ENCODE measurements at places on chromosomes 4 and X.

- DNase-seq = no peak
Observed at GRCh38 chr4:2994917-2995316, 31.5 kb downstream of the GRK4 start.

DNA sequence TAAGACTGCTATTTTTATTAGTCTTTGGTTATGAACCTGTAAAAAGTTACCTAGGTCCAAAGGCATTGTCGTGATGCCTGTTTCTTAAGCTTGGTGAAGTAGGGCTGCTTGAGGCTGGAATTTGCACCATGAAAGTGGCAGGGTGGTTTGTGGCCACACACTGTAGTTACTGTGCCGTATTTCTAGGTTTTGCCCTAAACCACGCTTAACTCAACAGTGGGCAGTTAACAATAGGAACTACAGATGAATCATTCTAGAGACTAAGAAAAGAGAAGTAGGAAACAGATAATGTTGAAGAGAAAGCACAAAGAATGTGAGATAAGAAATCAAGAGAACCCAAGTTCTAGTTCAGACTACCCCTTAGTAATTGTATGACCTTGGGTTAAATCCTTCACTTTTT lies 11.5 kb downstream of the ETNPPL start:
- DNase-seq = no peak

DNA sequence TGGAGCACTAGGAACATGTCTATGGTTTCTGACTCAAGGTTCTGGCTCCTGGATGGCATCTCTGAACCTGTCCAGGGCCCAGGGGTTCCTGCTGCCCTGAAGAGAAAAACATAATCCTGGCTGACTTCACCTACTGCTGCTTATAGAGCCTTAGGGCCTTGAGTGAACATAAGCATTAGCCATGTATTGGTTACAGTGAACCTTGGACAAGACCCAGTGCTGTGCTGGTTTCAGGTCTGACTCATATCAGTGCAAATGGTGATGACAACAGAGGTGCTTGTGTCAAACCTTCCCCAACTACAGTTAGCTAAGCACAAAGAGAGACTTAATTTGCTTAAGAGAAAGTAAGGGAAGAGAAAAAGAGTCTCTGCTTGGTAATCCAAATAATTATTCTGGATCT lies 1047.2 kb downstream of the GLUD2 start:
- DNase-seq = no peak

DNA sequence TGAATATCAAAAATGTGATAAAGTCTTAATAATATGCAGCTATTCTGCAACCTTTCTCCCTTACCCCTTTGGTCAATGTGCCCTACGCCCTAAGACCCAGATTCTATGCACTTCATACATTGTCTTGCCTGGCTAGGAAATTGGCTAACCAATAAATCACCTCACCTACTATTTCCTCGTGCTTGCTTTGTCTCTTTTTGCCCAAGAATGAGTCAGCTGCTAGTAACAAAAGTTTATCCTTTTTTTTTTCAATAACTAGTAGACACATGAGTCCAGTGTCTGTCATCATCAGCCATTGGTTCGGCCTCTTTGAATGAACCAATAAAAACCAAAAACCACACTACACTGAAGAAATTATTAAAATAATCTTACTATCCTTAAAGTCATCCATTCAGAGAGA lies 387.1 kb downstream of the PPP3CA start:
- no peak for DNase-seq

DNA sequence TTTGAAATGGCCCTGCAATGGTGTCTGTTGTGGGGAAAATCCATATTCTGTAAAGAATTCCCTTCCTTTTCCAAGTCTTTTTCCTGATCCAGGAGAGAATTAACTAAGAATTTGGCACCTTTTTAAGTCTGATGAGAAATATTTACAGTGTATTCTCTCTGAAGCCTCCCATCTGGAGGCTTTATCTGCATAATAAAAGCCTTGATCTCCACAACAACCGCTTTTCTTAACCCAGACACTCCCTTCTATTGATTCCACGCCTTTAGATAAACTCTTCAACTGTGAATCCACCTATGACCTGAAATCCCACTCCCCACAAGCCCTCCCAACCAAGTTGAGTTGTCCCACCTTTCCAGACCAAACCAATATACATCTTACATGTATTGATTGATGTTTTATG lies 43.1 kb upstream of the TMPRSS11E start:
- DNase-seq = no peak

DNA sequence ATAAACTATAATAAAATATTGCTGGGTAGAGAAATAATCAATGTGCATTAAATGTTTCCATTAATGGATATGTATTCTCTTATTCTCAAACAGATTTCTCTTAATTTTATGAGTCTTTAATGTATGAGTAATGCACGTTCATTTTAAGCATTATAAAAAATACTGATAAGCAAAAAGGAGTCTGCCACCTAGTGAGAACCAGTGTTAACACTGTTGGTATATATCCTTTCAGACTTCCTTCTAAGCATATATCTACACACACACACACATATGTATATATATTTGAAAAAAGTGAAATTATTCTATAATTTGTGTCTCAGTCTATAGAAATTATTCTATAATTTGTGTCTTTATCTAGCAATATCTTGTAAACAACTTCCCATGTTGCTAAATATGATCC lies 49.9 kb upstream of the MTMR1 start:
- peak; percentile 1 for DNase-seq

GRCh38 chr4:93960450-93960849 lies 131.9 kb downstream of the ATOH1 start:
- no peak for DNase-seq

DNA sequence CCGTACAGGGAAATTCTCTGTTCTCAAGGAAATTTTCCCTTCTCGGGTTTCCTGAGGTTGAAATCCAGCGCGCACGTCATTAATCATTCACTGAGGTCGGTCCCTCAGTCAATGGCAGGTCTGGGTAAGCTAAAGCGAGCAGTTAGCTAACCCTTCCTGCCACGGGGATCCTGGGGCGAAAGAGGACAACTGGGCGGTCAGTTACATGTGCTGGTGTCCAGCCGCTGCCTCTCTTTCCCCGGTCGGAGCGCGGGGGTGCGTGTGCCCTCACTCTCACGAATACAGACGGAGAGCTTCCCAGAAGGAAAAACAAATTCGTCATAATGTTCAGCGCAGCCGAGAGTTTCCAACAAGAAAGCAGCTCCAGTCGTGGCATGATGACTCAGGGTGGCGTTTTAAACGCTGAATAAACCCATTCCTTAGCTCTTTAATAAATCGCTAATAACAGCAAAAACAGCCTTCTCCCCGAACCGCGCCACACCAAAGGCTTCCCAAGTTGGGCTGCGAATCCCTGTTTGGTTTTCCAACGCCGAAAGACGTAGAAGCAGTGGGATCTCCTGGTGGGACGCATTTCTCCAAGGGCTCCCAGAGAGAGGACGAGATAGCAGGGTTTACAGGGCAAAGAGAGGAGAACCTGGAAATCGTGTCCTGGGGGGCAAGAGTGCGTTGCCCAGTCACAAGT lies 752 bp upstream of the FGF5 start:
- DNase-seq = no peak

- peak; percentile 12 for DNase-seq
Observed at GRCh38 chrX:14899607-14900006, 26.4 kb downstream of the MOSPD2 start.

DNA sequence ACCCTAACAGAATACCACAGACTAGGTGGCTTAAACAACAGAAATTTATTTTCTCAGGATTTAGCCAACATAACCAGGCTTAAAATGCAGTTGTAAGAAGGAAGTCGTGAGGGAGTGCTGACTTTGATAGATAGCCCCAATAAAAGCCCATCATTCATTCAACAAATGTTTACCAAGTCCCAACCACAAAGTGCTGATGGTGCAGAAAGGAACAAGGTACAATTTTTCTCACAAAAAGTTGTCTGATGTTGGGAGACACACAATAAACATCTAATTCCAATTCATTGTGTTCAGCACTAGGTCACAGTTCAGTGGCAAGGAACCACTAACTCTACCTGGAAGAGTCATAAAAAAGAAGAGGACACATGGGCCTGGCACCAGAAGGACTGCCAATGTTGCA lies 42.2 kb downstream of the AKAP4 start:
- no peak for DNase-seq

DNA sequence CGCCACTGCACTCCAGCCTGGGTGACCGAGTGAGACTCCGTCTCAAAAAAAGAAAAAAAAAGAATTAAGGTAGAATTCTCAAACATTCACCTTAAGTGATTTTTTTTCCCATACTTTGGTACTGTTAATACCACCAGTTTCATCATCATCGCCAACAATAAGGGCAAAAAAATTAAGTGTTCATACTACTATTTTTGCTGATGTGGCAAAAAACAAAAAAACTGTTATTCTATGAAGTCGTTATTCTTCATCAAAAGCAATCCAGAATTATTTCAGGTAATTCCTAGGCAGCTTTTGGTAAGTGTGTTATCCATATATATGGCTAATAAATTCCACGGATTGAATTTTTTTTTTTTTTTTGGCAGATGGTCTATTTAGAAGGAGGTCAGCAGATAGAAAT lies 85.7 kb downstream of the KCNIP4 start:
- DNase-seq = no peak

DNA sequence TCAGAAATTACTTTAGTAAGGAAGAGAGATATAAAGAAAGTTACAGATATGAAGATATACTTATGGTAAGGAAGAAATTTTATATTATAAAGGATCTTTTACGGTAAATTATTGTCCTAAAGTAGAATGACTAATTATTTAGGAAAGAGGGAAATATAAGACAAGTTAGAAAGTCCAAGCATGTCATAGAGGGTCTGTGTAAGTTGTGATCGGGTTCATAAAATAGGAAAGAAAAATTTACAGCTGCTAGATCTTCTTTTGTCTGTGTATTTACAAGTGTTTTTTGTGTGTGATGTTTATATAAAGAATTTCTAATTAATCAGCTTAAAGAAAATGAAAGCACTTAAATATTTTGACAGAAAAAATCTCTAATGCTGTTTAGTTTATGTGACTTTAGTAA lies 1054.9 kb upstream of the DIAPH2 start:
- peak; percentile 1 for DNase-seq

- DNase-seq = peak; percentile 39
Observed at GRCh38 chrX:130109429-130110378, 593 bp downstream of the ELF4 start.

DNA sequence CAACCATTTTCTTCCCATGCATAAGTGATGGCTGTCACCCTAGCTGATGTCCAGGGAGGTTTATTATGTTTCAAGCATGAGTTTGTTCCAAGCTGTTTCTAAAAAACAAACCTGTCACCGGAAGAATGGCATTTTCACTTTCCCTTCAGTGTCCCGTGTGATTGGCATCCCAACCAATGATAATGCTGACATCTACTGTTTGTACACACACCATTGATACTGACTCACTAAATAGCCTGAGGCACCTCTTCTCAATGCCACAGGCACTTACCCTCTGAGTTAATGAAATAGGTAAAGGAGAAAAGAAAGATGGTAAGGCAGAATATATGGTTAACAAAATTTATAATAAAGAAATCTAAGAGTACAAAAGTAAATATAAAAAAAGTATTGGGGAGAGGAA lies 23.1 kb upstream of the VCX2 start:
- DNase-seq = no peak

DNA sequence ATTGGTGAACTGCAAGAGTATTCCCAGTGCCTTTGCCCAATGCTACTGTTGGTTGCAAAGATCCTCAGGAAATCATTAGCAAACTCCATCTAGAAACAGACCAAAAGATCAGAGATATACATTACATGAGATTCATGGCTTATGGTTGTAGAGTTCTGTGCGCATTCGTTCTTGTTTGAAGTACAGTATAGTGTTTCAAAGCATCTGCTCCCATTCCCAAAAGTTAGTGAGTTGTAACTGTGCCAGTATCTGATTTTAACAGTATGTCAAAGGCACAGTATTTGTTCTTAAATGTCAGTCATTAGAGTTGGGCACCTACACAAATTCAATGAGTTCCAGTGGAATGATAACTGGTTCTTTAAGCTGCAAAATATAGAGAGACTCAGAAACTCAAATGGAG lies 314.7 kb upstream of the ATOH1 start:
- DNase-seq = no peak

- DNase-seq = no peak
Observed at GRCh38 chr4:76955182-76955581, 5.6 kb downstream of the SEPTIN11 start.

All from NAMALWA (cell line).